ENCODE measurements at places on chromosomes 11 and 22. TPM values are rescaled to one million over a fixed set of nuclear protein-coding genes. Genes with fewer than 3 reads are reported as not detected.

Gene MPEG1
- total RNA-seq: 0.08 TPM

Gene MPZL2
- total RNA-seq: 1.8 TPM

Gene PRR14L
- 45.7 TPM for total RNA-seq

Gene FAM181B
- total RNA-seq: 0.69 TPM

Gene GAS2
- 0.87 TPM for total RNA-seq

Gene NXPE1
- total RNA-seq: not detected

Gene TMPRSS5
- 0.85 TPM for total RNA-seq

Gene PIWIL4
- total RNA-seq: 2.1 TPM

Gene C1QTNF6
- 25.0 TPM for total RNA-seq

Gene SYCE3
- total RNA-seq: not detected

Gene ACTN3
- 0.13 TPM for total RNA-seq

Gene KRTAP5-3
- total RNA-seq: not detected

DNA sequence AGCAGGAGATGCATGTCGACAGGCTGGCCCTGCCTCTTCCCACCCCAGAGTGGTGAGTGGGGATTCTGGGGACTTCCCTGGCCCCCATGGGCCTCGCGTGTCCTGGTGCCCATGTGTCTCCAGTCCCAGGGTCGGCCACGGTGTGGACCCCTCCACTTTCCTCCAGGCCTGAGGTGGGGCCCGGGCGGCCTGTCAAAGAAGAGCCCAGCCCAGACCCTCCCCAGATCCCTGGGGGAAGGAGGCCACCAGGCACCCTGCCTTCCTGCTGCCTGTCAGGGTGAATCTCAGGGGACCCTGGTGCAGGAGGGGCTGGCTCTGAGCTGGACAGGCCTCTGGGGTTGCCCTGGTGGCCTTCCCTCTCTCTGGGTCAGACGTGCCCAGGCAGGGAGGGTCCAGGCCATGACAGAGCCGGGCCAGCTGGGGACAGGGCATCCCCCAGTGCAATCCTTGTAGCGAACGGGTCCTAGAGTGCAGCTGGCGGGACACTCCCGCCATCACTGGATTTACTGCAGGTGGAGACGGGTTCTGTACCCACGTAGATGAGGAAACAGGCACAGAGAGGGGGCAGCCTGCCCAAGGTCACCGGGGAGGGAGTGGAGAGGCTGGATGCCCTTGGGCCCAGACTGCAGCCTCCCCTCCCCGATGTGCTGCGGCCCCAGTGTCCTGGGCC, 13.5 kb upstream of the MUC6 start:
- DNase-seq: no peak

- DNase-seq: no peak
Measured at GRCh38 chr11:110198031-110198729, 98.2 kb downstream of the RDX start.

DNA sequence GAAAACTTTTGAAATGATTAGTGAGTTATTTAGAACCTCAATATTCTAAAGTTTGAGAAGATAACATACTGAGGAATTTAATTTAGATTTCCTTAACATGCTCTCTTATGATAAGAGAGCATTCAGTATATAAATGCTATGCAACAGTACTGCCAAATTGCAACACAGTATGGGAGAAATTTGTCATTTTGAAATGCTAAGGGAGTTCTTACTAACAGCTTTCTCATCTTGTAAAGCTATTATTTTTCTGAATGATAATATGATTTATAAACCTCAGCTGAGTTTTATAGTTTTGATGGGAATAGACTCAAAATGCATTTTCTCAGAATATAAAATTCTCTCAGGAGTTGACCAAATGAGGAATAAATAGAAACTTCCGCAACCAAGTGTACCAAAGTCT, 108.4 kb downstream of the SPON1 start:
- DNase-seq: no peak

DNA sequence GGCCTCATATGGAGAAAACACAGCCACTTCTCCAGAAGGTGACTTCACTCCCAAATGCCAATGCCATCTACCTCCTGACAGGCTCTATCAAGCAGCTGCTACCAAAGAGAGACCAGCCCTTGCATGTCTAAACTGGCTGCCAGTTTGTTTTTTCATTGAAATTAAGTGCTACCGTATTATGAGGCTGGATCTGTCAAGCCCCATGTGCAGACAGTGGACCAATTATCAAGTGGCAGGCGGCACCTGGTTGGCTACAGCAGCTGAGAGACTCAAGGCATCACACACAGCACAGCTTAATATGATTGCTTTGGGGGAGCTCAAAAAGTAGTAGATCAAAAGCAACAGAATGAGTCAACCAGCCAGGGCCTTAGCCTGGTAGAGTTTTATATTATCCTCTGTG, 1293.0 kb upstream of the TENM4 start:
- no peak for DNase-seq

- no peak for DNase-seq
Measured at GRCh38 chr11:2265854-2266585, 4.4 kb downstream of the ASCL2 start.

GRCh38 chr11:124915541-124916369, 3.3 kb upstream of the HEPN1 start:
- DNase-seq: no peak

- DNase-seq: no peak
Measured at GRCh38 chr11:14270690-14271542, 88.1 kb downstream of the RRAS2 start.

- DNase-seq: no peak
Measured at GRCh38 chr22:17562906-17563870, at the start of gene SLC25A18. Gene SLC25A18, plus strand, starts transcription at chr22:17563498. Its CDS starts 16,447 bp downstream, at chr22:17579945.

DNA sequence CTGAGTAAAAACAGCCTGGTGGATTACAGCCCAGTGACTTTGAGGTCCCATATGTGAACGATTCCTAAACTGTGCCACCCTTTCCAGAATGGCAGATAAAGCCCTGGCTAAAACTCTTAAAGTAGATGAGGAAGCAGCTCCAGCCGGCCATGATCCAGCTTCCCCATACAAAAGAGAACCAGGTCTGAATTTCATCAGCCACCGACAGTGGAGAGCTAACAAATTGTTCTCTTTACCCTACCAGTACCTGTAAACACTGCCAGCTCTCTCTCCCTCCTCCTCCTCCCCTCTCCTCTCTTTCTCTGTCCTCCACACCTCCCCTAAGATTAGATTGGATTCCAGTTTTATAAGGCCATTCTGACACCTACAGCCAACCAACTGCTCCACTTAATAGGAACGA, 176.9 kb downstream of the DSCAML1 start:
- no peak for DNase-seq

DNA sequence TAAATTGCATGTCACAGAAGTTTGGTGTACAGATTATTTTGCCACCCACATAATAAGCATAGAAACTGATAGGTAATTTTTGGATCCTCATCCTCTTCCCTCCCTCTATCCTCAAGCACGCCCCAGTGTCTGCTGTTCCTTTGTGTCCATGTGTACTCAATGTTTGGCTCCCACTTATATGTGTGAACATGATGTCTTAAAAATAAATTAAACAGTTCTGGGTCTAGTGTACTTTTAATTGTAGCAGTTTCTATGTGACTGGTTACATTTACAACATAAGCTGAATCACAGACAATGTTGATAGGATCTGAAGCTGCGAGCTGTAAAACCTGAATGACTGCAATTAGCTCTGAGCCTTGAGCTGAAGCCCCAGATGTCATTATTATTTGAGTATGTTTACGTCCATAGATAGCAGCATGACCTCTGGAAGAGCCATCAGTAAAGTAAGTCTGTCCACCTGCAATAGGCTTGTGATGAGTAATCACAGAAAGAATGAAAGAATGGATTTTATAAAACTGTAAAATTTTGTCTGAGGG, 29.7 kb downstream of the OR10A6 start:
- DNase-seq: no peak

GRCh38 chr11:95762534-95762933, 27.0 kb downstream of the FAM76B start:
- no peak for DNase-seq

GRCh38 chr11:110513259-110513801, 83.6 kb downstream of the FDX1 start:
- DNase-seq: no peak

DNA sequence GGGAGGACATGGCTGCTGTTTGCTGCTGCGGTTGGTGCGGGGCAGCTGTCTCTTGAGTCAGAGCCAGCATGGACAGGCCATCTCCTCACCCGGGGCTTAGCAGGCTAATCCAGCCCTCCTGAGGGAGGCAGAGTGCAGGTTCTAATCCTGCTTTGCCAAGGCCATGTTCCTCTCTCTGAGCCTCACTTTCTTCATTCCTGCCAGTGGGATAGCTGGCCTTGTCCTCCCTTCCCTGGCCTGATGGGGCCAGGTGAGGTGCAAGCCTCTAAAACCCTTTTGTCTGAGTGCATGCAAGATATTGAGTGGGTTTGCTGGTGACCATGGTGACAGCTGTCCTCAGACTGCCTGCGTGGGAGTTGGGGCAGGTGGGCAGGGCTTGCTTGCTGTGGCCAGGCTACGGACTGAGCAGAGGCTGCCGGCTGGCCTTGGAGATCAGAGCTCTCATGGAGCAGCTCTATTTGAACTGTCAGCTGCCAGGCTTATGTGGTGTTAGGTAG, 3.6 kb downstream of the USP35 start:
- DNase-seq: no peak

DNA sequence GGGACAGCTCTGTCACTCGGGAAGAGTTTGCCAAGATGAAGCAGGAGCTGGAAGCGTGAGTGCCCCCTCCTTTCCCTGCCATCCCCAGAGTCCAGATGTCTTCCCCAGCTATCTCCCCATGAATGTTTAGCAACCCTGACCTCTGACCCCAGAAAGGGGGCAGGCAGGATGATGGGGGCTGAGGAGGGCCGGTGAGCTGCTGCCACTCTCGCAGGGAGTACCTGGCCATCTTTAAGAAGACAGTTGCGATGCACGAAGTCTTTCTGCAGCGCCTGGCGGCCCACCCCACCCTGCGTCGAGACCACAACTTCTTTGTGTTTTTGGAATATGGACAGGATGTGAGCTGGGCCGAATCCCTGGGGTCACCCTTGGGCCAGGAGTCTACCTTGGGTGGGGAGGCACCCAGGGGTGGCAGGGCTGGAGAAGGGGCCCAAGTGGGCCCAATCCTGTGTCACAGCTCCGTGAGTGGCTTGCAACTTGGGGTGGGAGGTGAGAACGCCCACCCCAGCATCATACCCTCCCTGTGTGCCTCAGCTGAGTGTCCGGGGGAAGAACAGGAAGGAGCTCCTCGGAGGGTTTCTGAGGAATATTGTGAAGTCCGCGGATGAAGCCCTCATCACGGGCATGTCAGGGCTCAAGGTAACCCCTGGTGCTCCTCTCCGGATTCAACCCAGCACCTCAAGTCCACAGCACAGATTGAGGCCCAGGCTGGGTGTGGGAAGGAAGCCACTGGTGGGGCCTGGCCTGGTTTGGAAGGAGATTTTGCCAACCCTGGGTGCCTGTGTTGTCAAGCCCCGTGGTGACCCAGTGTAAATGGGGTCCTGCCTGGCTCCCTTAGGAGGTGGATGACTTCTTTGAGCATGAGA, 7.5 kb downstream of the CFL1 start:
- DNase-seq: no peak

DNA sequence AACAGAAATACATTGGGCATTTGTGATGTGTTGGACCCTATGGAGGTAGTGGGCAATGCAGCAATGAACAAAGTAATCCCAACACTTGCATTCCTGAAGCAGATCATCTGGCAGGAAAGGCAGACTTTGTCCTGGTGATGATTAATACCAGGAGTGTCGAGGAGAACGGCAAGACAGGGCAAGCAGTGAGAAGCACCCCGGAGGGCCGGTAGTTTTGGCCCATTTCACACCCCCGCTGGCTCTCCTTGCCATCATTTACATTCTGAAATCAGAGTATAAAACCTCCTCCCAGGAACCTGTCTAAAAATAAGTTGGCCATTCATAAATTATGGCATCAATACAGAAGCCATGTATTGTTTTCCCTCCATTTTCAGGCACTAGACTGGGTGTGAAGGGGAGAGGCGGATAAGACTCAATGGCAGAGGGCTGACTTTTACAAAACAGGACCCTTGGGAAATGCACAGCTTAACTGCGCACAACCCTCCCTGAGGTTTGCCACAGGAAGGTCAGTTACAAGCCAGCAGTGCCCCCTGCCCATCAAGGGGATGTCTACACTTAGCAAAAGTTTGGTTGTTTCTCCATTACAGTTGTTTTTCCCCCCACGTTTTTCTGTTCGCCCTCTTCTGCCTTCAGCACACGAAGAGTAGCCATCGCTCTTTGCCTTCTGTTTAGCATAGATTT, 55.6 kb downstream of the OPCML start:
- no peak for DNase-seq

DNA sequence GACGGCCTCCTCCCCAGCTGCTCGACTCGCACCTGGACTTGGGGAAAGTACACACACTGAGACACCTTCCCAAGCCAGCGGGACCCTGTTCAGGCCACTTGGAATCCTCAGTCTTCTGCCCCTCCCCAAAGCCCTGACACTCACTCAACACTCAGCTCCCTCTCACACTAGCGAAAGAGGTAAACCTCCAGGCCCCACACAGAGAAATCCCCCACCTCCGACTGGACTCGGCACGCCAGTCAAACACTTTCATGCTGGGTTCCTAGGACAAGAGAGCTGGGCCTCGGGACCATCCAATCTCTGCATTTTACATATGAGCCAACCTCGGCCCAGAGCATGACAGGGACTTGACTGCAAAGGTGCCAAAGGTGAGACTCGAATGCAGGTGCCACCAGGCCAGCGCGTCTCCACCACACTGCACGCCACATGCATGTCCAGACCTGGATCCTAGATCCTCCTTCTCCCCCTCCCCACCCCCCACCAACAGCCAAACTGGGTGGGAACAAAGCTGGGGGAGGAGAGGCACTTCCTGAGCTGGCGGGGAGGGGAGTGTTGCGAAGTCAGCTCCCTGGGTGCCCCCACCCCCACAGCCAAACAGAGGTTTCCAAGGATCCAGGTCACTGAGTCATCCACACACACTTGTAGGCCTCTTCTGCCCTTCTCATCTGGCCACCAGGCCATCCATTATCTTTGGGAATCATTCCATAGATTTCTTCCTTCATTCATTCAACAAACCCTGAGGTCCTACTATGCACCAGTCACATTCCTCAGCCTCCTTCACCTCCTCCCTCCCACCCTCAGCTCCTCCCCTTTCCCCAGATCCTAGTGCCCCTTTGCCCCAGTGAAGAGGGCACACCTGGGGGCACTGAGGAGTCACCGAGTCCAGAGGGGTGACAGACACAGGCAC, 10.7 kb upstream of the CD5 start:
- DNase-seq: no peak

DNA sequence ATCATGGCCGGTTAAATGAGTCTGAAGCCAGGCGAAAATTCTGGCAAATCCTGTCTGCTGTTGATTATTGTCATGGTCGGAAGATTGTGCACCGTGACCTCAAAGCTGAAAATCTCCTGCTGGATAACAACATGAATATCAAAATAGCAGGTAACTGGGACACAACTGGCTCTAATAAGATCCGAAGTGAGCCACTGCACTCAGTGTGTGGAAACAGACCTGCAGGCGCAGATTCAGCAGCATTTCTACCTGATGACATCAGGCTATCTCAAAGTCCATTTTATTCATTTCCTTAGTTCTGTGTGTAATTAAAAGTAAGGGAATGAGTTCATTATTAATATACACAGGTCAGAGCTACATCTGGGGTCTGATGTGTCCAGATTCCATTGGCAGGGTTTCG, 78.2 kb downstream of the PPP2R1B start:
- no peak for DNase-seq

DNA sequence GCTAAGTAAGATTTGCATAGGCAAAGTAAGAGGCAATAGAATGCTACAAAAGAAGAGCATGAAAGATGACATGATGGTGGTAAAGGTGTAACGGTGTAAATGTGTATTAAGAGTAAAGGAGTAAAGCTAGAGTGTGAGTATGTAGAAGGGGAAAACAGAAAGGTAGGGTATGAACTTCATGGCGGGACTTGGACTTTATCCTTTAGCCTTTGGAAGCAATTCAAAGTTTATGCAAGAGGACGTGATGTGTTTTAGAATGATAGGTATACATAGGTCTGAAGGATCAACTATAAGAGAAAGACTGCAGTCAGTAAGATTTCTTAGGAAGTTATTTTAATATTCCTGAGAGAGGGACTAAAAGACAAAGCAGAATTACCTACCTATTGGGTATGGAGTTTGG, 358.0 kb upstream of the FAT3 start:
- no peak for DNase-seq
